A375 (cell line): ENCODE measurements at places on chromosomes 5 and 9. TPM values are rescaled to one million over a fixed set of nuclear protein-coding genes. Genes with fewer than 3 reads are reported as not detected.

The FGF1 gene
- total RNA-seq: 2.3 and 3.1 TPM in 2 replicates

The PCDHGA11 gene
- 0.30 and 0.96 TPM in 2 replicates for total RNA-seq

The PTGS1 gene
- total RNA-seq: 1.1 and 1.6 TPM in 2 replicates

The ABO gene
- total RNA-seq: not detected in 2 replicates

The BARHL1 gene
- total RNA-seq: not detected in 2 replicates

The S1PR3 gene
- total RNA-seq: not detected in 2 replicates
